ENCODE measurements at places on chromosomes 12 and 14.

- no peak for DNase-seq
Observed at GRCh38 chr12:121949648-121950397, 31.4 kb downstream of the CFAP251 start.

DNA sequence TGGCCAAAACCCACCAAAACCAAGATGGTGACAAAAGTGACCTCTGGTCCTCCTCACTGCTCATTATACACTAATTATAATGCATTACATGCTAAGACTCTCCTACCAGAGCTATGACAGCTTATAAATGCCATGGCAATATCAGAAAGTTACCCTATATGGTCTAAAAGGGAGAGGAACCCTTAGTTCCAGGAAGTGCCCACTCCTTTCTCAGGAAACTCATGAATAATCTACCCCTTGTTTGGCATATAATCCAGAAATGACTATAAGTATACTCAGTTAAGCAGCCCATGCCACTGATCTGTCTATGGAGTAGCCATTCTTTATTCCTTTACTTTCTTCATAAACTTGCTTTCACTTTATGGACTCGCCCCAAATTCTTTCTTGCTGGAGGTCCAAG is 43.0 kb upstream of the FUT8 start:
- DNase-seq = no peak

- DNase-seq = no peak
Observed at GRCh38 chr14:51484485-51484884, 167.2 kb upstream of the FRMD6 start.

- no peak for DNase-seq
Observed at GRCh38 chr14:56657604-56658003, 78.0 kb downstream of the TMEM260 start.

DNA sequence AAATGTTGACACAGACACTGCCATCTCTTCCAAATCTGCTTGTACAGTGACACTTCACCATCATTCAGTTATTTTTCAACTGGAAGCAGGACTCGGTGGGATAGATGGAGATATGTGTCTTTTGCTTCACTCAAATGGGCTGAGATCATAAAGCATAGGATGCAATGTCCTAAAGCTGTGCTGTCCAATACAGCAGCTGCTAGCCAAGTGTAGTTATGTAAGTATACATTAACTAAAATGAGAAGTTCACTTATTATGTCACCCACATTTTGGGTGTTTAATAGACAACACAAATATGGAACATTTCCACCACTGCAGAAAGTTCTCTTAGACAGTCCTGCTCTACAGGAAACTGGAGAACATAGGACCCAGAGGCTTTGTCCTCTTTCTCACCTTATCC is 43.6 kb downstream of the AREL1 start:
- DNase-seq = no peak

DNA sequence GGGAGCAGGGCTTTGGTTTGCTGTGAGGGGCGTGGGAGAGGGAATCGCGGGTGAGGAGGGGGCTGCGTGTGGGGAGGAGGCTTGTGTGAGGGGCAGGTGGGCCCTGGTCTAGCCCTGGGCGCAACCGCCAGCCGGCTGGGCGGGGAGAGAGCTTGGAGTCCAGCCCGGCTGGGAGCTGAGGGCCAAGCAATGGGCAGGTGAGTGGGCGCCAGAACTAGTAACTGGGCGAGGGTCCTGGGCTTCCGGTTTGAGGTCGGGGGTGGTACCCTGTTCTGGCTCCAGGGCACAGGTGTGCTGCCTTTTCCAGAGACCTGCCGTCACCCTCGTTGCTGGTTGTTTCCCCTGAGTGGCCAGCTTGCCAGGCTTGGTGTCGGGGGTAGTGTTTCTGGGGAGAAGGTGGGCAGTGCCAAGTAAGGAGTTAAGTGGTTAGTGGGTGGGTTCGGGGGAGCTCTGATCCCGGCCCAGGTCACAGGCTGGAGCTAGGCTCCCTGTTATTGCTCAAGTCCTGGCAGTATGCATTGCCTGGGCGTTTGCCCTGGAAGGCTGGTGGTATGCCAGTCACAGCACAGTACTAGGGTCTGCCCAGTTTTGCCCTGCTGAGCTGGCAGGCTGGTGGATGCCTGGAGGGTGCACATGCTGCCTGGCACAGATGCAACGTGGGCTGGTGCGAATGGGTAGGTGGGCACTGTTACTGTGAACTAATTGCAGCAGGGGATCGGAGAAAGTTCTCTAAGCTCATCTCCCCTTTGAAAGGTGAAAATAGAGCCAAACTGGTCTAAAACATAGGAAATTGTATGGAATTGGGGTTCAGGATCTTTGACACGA is 683 bp downstream of the CIPC start:
- DNase-seq = no peak

GRCh38 chr14:78763746-78764145 is 593.6 kb downstream of the NRXN3 start:
- DNase-seq = no peak

GRCh38 chr12:122081697-122082221 is 3.2 kb downstream of the MLXIP start:
- DNase-seq = no peak

- DNase-seq = no peak
Observed at GRCh38 chr14:98270201-98270600, 1001.8 kb downstream of the BCL11B start.

DNA sequence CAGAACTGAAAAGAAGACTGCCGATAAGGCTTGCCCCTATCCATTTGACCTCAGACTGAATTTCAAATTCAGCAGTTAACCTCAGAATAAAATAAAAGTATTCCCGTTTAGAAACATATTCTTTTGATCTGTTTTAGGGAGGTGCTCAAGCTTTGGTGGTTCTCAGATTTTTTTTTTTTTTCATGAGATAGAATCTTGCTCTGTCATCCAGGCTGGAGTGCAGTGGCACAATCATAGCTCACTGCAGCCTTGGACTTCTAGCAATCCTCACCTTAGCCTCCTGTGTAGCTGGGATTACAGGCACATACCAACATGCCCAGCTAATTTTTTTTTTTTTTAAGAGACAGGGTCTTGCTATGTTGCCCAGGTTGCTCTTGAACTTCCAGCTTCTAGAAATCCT is 15.5 kb downstream of the AEBP2 start:
- DNase-seq = no peak

DNA sequence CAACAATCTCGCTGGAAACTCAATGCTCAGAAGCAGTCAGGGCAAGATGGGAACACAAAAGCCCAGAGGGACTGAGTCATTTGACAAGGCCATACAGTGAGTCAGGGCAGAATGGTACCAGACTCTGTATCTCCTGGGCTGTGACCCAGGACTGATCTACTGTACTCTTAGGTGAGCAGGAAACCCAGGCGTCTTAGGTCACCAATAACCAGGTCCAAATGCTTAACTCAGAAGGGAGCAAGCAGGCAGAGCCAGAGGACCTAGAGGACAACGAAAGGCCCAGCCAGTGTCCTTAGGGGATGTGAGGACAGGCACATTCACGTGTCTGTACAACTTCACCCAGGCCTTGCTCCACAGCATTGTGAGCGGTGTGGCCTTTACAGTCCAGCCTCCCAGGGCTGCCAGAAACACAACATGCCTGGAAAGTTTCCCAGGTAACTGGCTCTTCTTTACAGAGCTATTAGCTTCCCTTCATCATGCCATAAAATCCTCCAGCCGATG is 69.9 kb downstream of the ARL6IP4 start:
- DNase-seq = no peak

- no peak for DNase-seq
Observed at GRCh38 chr14:69553252-69553651, 21.4 kb downstream of the CCDC177 start.

GRCh38 chr12:109222496-109222895 is 86.6 kb downstream of the FOXN4 start:
- DNase-seq = no peak
